Kidney epithelial cell (primary cell): ENCODE measurements at places on chromosomes 12 and 14.

GRCh38 chr12:26271889-26272492, 76.6 kb downstream of the SSPN start:
- DNase-seq = peak; percentile 82

GRCh38 chr12:104682790-104683279, 226.1 kb downstream of the CHST11 start:
- DNase-seq = no peak

DNA sequence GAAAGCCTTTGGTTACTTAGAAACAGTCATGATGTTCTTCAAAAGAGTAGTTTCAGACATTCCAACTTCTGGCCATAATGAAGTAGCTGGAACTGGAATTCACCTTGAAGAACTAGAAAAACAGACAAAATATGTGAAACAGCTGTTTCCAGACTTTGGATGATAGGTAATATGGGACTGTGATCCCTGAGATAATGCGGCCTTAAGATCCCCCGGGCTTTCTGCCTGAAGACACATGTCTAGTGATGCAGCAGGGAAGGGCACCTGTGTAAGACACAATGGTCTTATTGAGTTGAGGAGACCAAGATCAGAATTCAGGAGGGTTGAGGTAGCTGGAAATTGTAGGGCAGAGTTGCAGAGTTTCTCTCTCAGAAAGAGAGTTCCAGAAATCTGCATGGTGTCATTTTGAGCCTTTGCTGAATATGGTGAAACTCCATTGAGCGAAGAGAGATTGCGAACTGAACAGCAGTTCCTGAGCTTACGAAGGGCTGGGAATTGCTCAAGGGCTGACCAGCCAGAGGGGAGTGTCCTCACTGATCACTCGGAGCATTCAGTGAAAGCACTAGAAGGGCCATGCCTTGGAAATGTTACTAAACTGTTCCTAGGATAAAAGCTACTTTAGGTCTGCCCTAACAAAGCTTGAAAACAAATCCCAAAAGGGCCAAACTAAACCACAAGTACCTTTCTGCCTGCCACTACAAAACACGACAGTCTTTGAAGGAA, 41.7 kb upstream of the FRS2 start:
- DNase-seq = no peak

DNA sequence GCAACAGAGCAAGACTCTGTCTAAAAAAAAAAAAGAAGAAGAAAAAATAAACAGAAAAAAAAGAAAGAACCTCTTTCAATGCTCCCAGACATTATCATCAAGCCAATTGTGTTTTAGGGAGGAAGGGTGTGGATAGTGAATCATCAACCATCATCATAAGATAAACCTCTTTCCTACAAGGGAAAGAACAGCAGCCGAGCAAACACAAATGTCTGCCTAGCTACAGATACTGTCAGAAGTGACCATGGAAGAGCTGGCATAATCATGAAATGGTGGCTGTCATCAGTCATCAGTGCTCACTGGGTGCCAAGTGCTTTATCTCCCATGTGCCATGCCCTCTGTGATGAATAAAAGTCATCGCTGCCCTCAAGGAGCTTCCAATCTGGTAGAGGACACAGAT, 46.6 kb downstream of the SLC17A8 start:
- no peak for DNase-seq

DNA sequence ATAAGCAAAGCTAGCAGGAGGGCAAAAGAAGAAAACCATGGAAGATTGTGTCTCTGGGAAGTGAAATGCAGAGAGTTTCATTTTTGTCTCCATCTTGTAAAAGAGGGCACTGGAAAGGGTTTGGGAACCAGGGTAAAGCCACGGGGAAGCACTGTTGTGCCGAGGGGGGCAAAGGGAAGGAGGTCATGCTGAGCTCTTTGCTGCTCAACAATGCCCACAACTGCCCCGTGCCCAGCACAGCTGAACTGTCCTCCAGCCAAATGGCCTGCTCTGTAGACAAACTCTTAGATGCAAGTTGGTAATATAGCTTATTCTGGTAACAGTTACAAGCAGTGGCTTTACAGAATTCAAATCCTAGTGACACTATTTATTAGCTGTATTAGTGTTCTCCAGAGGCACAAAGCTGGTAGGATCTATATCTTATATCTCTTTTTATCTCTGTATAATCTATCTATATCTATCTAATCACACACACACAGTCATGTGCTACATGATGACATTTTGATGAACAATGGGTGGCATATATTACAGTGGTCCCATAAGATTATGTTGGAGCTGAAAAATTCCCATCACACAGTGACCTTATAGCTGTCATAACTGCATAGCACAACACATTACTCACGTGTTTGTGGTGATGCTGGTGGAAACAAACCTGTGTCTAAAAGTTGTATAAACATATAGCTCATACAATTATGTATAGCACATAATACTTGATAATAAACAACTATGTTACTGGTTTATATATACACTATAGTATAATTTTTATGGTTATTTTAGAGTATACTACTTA, 203.4 kb upstream of the DDHD1 start:
- DNase-seq = no peak
